T-helper 1 cell treated with Interleukin-12 subunit alpha and Interleukin-12 subunit beta and Interleukin-4 antibody, amounts not matched to agents 30 ng/mL and 1 ng/mL, for 36 hours (primary cell): ENCODE measurements at places on chromosomes 4 and X. TPM values are rescaled to one million over a fixed set of nuclear protein-coding genes. Genes with fewer than 3 reads are reported as not detected.

CENPVL3 gene
- total RNA-seq, result not detected in 2 replicates

FHDC1 gene
- 0.15 and 0.22 TPM in 2 replicates for total RNA-seq

RGN gene
- total RNA-seq, result not detected in 2 replicates

SH3D19 gene
- total RNA-seq, result not detected in 2 replicates

ZNF141 gene
- total RNA-seq, result 25.3 and 26.3 TPM in 2 replicates

HS3ST1 gene
- total RNA-seq, result 0.15 and 0.17 TPM in 2 replicates

FGFR3 gene
- 0.39 and 1.2 TPM in 2 replicates for total RNA-seq

VSIG1 gene
- total RNA-seq, result 3.0 and 5.0 TPM in 2 replicates

PPID gene
- total RNA-seq, result 39.4 and 41.6 TPM in 2 replicates

CTSO gene
- total RNA-seq, result 3.6 and 3.8 TPM in 2 replicates

USP17L29 gene
- total RNA-seq, result not detected in 2 replicates

HSFX3 gene
- not detected in 2 replicates for total RNA-seq

POU3F4 gene
- total RNA-seq, result not detected in 2 replicates

EMCN gene
- total RNA-seq, result not detected in 2 replicates

SERPINA7 gene
- total RNA-seq, result not detected in 2 replicates

TLR3 gene
- total RNA-seq, result 0.51 and 0.66 TPM in 2 replicates

GLRB gene
- not detected in 2 replicates for total RNA-seq

ARR3 gene
- not detected in 2 replicates for total RNA-seq

CTAG1B gene
- total RNA-seq, result not detected in 2 replicates

ZCCHC4 gene
- total RNA-seq, result 11.7 and 13.8 TPM in 2 replicates

C4orf46 gene
- total RNA-seq, result 15.7 and 18.0 TPM in 2 replicates

GPR143 gene
- total RNA-seq, result not detected in 2 replicates

SLC10A4 gene
- total RNA-seq, result 0.12 TPM in 1 of 2 replicates, not detected in the other

BMP2K gene
- 20.7 and 25.5 TPM in 2 replicates for total RNA-seq

IGFBP7 gene
- total RNA-seq, result not detected in 2 replicates

FGB gene
- not detected in 2 replicates for total RNA-seq

CXorf65 gene
- 25.9 and 39.8 TPM in 2 replicates for total RNA-seq

XK gene
- 0.15 and 0.20 TPM in 2 replicates for total RNA-seq

NALF2 gene
- total RNA-seq, result 0.20 and 0.32 TPM in 2 replicates

GRK4 gene
- total RNA-seq, result 3.7 and 4.0 TPM in 2 replicates

PCGF3 gene
- 41.8 and 43.1 TPM in 2 replicates for total RNA-seq

HTN3 gene
- not detected in 2 replicates for total RNA-seq

TBL1X gene
- total RNA-seq, result 26.0 and 34.8 TPM in 2 replicates

SHROOM3 gene
- total RNA-seq, result 0.02 TPM in 2 replicates

PDHA1 gene
- total RNA-seq, result 114 and 120 TPM in 2 replicates

SLC10A6 gene
- not detected in 2 replicates for total RNA-seq

UGT2B7 gene
- not detected in 2 replicates for total RNA-seq

GBA3 gene
- not detected in 2 replicates for total RNA-seq

TMSB15A gene
- 0.54 TPM in 1 of 2 replicates, not detected in the other for total RNA-seq

KIT gene
- 0.15 and 0.22 TPM in 2 replicates for total RNA-seq

RASL11B gene
- 0.17 TPM in 2 replicates for total RNA-seq

TRAM1L1 gene
- not detected in 2 replicates for total RNA-seq

HTRA3 gene
- total RNA-seq, result not detected in 2 replicates

TLR6 gene
- total RNA-seq, result 6.7 and 7.6 TPM in 2 replicates

AADAT gene
- total RNA-seq, result not detected in 2 replicates

TSC22D3 gene
- 27.2 and 29.8 TPM in 2 replicates for total RNA-seq

C1GALT1C1 gene
- 34.2 and 34.3 TPM in 2 replicates for total RNA-seq

SLITRK4 gene
- not detected in 2 replicates for total RNA-seq

ADGRG4 gene
- not detected in 2 replicates for total RNA-seq

MAGEB10 gene
- total RNA-seq, result not detected in 2 replicates

MAGEA3 gene
- not detected in 2 replicates for total RNA-seq

GYPB gene
- not detected in 2 replicates for total RNA-seq
